Left colon (tissue), 2 donors: ENCODE measurements at places on chromosomes 6 and 20.

GRCh38 chr6:130643361-130643760, 183.8 kb upstream of the SMLR1 start:
- no peak for DNase-seq

DNA sequence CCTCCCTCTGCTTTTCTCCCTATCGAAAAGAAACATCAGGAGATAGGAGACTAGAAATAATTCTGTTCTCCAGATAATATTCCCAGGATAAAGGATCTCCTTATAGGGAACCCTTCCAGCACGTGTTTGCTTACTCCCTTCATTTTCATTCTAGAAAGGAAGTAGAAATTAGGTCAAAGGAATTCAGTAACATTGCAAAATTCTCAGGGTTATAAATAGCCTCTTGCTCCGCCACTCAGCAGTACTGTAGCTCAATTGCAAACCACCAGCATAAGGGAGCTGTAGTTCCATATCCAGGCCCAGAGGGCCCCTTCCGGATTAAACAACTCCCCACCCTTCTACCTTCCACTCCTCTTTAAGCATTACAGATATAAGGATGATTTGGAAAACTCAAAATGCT, 6.2 kb downstream of the ELMO2 start:
- DNase-seq: no peak

DNA sequence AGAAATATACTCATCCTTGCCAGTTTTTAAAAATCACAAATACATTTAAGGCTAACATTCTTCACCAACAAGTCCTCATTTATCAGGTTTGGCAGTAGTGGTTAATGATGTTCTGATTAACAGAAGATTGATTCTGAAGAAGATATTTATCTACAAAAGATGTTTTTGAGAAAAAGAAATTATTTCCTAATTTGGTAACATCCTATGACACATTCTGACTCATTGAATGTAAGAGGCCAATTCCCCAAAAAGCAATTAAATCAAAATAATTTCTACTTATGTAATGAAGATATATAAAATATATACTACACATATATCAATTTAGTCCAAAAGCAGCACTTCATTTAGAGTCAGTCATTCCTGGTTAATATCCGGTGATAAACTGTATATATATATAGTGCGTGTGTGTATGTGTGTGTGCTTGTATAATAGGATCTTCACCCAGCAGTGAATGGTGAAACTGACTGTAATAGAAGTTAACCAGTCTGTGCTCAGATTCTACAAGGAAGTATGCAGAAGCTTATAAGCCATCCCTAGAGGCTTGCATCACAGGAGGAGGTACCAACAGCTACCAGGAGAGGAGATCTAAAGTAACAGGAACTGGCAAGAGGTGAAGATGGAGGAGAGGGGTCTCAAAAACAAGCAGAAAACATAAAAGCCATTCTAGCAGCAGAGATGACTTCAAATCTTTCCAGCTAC, 82.9 kb upstream of the MARCKS start:
- DNase-seq: no peak

DNA sequence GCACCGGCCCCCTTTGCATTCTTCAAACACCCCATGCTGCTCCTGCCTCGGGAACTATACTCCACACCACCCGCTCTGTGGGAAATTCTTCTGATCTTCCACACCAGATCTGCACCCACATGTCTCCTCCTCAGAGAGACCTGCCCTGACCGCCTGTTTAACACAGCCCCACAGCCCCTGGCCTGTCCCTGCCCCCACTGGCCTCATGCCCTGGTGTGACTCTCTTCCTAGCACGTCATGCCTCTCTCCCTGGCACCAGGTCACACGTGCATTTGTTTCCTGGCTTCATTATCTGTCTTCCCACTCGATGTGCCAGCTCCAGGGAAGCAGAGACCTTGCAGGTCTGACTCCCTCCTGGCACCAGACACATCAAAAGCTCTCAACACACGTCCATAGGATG, 79.6 kb downstream of the ANKRD60 start:
- DNase-seq: no peak

GRCh38 chr6:90574610-90575009, 12.3 kb downstream of the MAP3K7 start:
- DNase-seq: no peak
